ENCODE measurements at places on chromosomes 6 and 20.
A peak's percentile ranks its signal among the peaks of the same experiment; 100 is the strongest.

DNA sequence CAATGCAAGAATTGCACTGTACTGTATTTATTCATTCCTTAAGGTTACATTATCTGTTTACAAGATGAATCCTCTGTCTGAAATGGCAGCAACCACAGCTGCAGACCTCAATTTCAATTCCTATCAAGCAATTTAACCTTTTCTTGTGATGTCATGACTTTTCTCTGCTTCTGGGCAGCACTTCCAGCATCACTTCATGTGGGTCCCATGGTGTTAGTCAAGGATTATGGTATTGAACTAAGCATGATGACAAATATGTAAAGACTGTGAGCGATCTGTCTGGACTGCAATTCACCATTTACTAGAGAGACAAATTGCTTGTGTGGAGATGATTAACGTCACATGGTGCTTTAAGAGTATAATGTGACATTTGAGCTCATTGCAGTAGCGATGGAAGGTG lies 90.5 kb upstream of the CCN2 start:
- DNase-seq = no peak

DNA sequence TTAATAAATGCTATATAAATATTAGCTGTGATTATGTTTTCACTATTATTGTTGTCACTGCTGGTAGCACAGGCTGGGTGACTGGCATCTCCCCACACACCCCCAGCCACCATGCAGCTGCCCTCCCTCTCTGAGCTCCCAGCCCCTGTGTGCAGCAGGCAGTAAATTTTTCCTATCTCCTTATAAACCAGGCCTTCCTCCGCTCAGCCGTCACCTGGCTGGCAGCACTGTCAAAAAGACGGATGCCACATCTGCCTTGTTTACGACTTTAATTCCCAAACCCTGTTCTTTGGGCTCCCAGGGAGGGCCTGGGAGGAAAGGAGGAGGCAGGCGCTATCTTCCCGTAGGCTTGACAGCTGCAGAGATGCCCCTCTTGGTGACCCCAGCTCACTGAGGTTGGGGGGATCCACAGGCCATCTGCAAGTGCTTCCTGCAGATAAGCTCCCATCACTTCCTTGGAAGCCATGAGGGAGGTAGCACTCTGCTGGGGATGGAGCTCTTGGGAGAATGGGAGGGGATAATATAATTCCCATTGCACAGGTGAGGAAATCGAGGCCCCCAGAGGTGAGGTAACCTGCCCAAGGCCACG lies 94.5 kb downstream of the GRM4 start:
- DNase-seq = peak; percentile 36

DNA sequence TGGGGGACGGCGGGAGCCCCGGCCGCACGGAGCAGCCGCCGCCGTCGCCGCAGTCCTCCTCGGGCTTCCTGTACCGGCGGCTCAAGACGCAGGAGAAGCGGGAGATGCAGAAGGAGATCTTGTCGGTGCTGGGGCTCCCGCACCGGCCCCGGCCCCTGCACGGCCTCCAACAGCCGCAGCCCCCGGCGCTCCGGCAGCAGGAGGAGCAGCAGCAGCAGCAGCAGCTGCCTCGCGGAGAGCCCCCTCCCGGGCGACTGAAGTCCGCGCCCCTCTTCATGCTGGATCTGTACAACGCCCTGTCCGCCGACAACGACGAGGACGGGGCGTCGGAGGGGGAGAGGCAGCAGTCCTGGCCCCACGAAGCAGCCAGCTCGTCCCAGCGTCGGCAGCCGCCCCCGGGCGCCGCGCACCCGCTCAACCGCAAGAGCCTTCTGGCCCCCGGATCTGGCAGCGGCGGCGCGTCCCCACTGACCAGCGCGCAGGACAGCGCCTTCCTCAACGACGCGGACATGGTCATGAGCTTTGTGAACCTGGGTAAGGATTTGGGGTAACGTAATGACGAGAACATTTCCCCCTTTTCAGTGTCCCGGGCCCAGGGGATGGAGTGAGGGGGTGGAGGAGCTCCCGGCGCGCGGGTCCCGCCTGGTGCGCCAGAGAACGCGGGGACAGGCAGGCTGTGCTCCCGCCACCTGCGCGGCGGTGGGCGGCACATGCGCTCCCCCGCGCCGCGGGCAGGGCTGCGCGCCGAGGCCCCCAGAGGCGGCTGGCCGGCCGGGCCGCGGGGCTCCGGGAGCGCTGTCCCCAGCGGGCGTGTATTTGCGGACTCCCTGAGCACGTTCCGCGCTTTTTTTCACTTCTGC lies 1.4 kb downstream of the BMP6 start:
- no peak for DNase-seq

DNA sequence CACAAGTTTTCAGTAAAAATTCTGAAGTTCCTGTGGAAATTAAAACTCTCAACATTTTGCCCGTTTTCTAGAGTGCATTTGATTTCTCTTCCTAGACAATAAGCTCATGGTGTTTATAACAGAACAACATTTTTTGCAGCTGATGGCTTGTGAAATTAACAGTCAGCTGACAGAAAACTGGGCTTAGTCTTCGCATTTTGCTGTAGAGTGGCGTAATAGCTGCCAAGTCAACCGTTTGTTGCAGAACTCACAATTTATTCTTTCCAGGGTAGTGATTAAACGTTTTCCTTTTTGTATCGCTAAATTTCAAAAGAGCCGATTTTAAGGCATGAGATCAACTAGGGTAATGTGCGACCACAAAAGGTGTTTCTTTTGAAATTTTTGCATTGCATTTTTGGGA lies 1.4 kb downstream of the SPO11 start:
- DNase-seq = peak; percentile 60

- no peak for DNase-seq
Observed at GRCh38 chr6:85049282-85049681, 284.9 kb upstream of the TBX18 start.

- no peak for DNase-seq
Observed at GRCh38 chr6:33820784-33821520, 17.1 kb upstream of the MLN start.

GRCh38 chr6:6856538-6857523 lies 250.9 kb upstream of the RREB1 start:
- no peak for DNase-seq

DNA sequence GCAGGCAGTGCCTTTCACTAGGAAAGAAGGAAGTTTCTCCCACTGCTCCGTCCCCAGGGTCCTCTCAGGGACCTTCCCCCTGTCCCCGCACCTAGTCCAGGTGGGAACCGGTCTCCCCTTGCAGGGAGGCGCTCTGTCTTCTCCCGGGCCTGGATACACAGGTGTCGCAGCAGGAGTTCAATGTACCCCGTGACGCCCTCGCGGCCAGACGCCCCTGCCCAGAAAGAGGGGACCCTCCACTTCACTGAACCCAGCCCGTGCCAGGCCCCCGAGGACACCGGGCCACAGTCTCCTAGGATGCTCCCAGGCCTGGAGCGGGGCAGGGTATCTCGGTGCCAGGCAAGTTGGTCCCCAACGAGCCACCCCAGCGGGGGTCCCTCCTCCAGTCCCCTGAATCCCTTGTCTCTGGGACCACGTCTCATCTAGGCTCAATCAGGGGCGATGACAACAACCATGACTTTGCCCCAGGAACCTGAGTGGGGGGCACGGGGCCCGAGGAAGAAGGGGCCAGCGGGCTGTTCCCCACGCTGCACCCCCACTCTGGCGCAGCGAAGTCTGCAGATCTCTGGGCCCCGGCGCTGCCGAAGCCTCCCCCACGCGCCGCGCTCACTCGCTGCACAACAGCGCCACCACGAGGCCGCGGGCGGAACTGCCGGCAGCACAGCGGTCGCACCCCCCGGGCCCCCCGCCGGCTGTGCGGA lies 103.0 kb downstream of the EDN3 start:
- peak; percentile 14 for DNase-seq

- no peak for DNase-seq
Observed at GRCh38 chr20:4637081-4637797, 84.5 kb upstream of the PRND start.

- DNase-seq = no peak
Observed at GRCh38 chr6:128471907-128472306, 48.5 kb downstream of the PTPRK start.

DNA sequence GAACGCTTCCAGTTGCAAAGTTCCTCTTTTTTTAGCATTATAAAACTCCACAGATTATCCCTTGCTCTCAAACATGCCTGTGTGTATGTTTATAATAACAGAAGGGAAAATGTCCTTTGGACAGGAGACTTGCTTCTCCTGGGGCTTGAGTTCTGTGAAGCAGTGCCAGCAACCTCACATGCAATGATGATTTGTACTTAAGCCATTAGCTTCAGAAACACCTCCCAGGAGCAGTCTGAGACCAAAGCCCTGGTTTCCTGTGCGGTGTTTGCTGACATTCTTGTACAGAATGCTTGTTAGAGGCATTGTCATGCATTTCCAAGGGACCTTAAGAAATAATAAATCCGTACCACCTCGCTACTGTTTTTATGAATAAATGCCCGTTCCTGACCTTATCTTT lies 752.8 kb downstream of the CBLN4 start:
- DNase-seq = no peak

- DNase-seq = peak; percentile 60
Observed at GRCh38 chr6:151060766-151061531, 178.8 kb upstream of the AKAP12 start.

DNA sequence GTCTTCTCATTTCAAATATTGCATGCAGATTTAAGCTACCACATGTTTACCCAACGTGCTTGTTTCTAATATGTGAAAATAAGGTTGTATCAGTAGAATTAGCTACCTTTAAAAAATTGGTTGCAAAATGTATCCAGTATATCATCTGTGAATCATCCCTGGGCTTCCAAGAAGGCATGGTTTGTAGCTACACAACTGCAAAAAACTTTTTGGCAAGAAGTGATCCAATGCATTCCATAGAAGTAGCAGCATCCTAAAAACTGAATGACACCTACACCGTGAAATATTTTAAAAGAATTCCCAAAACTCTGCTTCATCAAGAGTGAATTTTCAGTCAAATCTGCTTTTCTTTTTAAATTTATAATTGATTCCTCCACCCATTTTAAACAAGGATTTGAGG lies 89.1 kb downstream of the AIG1 start:
- DNase-seq = no peak

GRCh38 chr6:134814076-134814695 lies 135.7 kb downstream of the ALDH8A1 start:
- DNase-seq = no peak

DNA sequence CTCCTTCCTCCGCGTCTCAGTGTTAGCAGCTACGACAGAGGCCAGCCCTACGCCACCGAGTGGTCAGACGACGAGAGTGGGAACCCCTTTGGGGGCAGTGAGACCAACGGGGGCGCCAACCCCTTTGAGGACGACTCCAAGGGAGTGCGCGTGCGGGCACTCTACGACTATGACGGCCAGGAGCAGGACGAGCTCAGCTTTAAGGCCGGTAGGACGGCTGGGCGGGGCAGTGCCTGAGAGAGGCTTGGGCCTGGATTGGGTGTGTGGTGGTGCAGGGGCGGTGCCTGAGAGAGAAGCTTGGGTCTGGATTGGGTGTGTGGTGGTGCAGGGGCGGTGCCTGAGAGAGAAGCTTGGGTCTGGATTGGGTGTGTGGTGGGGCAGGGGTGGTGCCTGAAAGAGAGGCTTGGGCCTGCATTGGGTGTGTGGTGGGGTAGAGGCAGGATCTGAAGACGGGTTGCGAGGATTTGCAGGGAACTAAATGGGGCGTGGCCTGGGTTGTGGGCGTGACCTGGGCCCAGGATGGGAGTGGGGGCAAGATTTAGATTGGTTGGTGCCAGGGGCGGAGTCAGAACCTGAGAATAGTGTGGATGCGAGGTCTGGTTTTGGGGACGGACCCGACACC lies 24.4 kb downstream of the SPDEF start:
- DNase-seq = peak; percentile 67

DNA sequence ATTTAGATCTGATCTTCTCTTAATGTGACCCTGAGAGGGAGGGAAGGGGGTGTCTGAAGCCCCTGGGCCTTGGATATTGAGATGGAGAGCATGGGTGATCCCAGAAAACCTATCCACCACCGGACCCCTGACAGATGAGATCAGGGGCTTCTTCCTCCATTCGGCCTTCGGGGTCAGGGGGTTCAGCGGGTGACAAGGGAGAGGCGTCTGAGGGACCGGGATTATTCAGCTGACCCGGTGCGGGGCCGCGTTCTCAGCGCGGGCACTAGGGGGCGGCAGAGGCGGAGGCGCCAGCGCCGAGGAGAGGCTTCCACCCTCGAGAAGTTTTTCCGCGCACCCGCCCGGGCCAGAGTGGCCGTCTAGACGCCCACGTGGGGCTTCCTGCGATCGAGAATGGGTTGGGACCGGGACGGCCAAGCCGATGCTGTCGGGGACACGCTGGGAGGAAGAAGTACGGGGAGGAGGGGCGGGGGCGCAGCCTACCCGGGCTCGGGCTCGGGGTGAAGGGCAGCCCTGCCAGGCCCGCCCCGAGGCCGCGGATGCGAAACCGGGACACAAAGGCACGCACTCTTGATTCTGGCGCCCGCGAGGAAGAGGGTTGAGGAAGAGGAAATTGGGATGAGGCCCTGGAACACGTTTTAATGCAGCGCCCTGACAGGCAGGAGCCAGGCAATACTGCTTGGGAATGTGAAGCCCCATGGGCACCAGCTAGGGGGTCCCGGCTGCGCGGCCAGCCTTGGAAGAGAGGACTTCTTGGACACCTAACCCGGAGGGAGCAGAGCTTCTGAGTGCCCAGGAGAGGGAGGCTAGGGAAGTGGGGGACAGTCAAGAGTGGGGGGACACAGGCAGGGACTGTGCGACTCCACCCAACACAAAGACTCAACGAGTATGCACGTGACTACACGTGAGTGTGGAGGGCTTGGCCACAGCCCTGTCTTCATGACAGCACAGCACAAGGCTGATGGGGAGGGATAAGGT lies 30.6 kb downstream of the COL11A2 start:
- peak; percentile 47 for DNase-seq

DNA sequence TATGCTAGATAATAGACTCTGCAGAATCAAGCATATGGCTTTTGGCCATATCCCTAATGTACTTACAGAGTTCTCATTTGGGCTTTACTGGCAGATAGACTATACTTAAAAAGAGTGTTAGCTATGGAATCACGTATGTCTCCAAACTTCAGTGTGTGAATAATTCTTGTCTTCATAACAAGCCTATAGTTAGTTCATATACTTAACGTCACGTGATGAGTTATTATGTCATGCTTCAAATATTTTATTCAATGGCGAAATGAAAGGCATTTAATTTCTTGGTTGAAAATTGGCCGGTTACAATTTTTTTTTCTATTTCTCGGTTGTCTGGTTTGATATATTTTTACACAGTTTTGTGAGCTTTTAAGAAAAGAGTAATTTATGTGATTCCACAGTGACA lies 62.7 kb downstream of the MEI4 start:
- no peak for DNase-seq

- DNase-seq = no peak
Observed at GRCh38 chr6:113331021-113331420, 526.1 kb upstream of the MARCKS start.

DNA sequence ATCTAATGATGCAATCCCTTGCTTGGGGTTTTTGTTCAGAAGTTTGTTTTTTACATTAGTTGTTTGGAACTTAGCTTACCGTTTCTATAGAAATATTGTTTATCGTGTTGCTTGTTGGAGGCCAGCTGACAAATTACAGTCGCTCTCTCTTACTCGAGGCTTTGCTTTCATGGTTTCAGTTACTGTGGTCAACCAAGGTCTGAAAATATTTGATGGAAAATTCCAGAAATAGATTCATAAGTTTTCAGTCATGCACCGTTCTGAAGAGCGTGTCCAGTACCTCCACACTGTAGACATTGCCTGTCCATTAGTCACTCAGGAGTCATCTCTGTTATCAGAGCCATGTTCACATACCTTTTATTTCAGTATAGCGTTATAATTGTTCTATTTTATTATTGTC lies 47.9 kb downstream of the DEK start:
- DNase-seq = no peak

GRCh38 chr6:8110725-8111124 lies 8.4 kb upstream of the EEF1E1 start:
- no peak for DNase-seq

GRCh38 chr6:37507690-37508421 lies 8.2 kb upstream of the CCDC167 start:
- DNase-seq = no peak
